NCI-H460 (cell line): ENCODE measurements at places on chromosomes 3 and 15.

DNA sequence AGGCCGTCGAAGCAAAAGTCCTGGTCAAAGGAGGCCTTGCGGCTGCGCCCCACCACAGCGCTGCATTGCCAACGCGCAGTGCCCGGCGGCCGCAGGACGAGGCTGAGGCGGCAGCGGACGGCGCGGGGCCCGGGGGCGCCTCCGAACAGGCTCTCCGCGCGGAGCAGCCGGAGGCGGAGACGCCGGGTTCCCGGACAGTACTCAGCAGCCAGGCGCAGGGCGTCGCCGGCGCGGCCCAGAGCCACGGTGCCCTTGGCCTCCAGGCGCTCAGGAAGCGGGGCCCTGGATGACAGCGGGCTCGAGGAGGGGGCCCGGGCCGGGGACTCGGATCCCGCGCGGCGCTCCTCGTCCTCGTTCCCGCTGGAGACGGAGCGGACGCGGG, 1.1 kb downstream of the C2CD4B start:
- DNase-seq: no peak

- DNase-seq: no peak
Observed at GRCh38 chr15:40061212-40061901, 22.4 kb upstream of the SRP14 start.

GRCh38 chr3:10940106-10940505, 52.4 kb upstream of the SLC6A1 start:
- DNase-seq: no peak

- no peak for DNase-seq
Observed at GRCh38 chr3:197226179-197226578, 72.2 kb downstream of the DLG1 start.

DNA sequence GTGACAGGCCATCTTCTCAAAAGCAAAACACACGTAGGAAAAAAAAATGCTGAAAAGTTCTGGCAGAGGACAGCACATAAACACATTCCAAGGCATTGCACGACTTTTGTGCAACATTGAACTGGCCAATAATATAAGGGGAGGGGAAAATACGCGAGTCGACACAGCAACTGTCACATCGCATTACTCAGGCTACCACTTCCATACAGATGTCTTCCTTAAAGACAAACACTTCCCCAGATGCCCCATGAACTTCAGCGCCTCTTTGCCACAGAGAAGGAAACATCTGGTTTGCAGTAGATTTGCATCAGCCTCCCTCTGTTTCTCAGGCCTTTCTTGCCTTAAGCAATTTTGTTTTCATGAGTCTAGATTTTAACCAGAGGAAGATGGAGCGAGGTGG, 144.4 kb upstream of the IGF1R start:
- no peak for DNase-seq

DNA sequence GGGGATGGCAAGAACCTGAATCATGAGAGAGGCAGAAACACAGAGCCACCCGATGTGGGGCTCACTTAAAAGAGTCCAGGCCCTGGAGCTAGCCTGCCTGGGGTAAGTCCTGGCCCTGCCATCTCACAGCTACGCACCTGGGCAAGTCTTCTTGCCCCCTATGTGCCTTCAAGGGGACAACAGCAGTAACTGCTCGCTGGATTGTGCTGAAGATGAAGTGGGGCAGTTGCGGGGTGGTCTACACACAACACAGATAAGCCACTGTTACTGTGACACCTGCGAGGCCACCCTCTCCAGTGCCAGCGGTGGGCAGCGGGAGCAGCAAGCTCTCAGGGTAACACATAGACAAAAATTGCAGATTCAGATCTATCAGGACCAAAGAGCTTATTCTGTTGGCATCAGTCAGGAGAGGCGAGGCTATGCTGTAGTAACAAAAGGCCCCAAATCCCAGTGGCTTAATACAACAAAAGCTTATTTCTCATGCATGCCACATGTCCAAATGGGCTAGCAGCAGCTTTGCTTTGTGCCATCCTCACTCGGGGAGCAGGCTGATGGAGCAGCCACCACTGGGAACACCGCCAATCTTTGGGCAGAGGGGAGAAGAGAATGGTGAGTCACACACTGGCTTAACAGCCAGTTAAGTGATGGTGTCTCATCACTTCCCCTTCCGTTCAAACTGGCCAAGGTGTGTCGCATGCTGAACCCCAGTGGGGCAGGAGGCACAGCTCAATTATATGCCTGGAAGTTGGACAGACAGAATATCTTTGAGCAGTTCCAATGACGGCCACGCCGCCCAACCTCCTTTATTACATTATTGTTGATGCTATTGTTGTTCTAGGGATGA, 78.3 kb downstream of the WNT7A start:
- no peak for DNase-seq

GRCh38 chr3:72271216-72271615, 486.3 kb upstream of the PROK2 start:
- no peak for DNase-seq
